ENCODE measurements at places on chromosomes 3 and 15.

- no peak for DNase-seq
Measured at GRCh38 chr3:156388497-156389448, 166.1 kb downstream of the SSR3 start.

DNA sequence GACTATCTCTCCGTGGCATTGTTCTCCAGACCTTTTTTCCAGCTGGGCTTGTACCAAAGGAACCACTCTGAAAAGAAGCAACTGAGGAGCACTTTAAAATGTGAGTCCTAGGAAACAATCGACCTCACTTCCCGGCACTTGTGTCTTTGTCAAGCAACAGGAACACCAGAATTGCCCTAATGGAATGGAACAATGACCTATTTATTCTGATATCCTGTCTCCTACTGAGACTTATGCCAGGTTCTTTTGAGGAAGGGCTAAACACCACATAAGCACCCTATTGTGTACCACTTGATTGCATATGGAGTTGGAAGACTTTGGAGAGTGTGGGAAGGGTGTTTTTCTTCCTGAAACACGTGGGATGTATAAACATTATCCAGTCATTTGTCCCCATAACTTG is 56.8 kb upstream of the TGFBR2 start:
- DNase-seq, result no peak

- no peak for DNase-seq
Measured at GRCh38 chr3:132134611-132135010, 99.8 kb upstream of the CPNE4 start.

- no peak for DNase-seq
Measured at GRCh38 chr15:71302861-71303410, 187.7 kb downstream of the THSD4 start.

- no peak for DNase-seq
Measured at GRCh38 chr15:99731336-99732123, 1.7 kb downstream of the LYSMD4 start.

DNA sequence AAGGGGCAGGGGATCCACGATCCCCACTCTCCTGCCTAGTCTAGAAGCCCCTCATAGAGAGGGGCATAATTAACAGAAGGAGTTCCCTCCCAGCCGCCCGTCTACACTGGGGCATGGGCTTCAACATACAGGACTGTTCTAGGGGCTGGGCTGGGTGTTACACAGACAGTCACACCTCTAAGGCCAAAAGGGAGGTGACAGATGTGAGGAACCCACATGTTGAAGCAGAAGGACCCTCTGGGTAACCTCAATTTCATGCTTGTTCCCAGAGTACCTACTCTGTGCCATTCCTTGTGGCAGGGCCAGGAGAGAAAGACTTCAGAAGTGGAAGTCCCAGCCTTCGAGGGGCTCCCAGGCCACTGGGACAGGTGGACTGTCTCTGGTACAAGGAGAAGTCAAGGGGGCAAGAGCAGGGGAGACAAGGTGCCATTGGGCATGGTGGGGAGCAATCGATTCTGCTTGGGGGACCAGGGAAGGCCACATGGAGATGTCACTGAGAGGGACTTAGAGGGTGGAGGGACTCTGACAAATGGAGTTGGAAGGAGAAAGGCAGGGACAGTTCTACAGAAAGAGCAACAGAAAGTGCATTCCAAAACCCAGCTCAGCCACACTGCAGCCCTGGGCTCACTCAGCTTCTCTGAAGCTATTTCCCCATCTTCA is 71.3 kb downstream of the CPN2 start:
- DNase-seq, result no peak

DNA sequence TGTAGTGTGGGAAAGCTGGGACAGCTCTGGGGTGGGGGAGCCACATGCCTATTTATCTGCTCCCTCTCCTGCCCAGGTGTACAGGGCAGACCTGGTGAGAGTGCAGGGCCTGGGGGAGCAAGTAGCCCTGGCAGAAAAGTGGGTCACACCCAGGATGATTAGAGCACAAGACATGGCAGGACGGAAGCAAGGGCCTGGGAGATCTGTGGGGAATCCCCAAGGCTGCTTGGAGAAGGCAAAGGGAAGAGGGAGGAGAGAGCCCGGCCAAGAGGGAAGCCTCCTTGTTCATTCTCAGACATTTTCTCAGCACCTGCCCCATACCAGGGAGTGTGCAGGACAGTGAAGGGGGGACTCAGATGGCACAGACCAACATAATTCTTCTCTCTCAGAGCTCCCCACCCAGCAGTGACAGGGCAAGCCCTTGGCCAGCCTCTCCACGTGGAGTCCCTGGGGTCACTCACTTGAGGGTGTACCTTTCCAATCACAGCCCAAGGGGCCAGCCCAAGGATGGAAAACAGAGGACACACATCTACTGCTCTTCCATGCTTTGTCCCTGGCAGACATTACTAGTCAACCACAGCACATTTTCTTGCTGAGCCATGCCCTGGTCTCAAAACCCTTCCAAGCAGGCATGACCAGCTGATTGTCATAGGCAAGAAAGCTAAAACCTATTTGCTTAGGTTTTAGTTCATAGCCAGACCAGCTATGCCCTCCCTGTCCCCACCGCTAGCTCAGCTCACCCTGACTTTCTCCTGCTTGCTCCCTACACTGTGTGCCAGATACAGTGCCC is 4.9 kb upstream of the DUSP7 start:
- no peak for DNase-seq

- DNase-seq, result no peak
Measured at GRCh38 chr3:172332256-172333041, 115.8 kb downstream of the GHSR start.

DNA sequence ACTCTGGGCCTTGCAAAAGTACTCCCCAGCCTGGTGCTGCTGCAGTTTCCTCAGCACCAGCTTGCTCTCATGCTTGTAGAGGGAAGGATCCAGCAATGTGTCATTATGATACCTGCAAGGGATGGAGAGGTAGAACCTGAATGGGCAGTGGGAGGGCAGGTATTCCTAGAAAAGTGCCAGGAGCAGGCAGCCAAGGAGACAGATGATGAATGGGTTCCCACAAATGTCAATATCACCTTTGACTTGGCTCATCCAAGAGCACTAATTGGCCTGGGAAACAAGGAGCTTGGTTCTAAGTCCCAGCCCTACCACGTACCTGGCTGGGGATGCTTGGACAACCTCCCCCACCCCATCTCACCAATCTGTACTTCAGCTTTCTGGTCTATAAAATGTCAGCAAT is 9.4 kb downstream of the CILP start:
- no peak for DNase-seq

GRCh38 chr3:122719273-122719921 is 38.8 kb downstream of the PARP14 start:
- no peak for DNase-seq

Measured in stimulated activated CD4-positive, alpha-beta T cell treated with anti-CD3 and anti-CD28 coated beads, Interleukin-12 subunit alpha, Interleukin-12 subunit beta, amount 100 ng/mL, for 24 hours (primary cell).